ENCODE measurements at places on chromosomes 13 and 19.

GRCh38 chr19:17370026-17370587 is 7.0 kb downstream of the PLVAP start:
- no peak for DNase-seq

GRCh38 chr13:59111751-59112171 is 1052.0 kb downstream of the DIAPH3 start:
- DNase-seq, result no peak

DNA sequence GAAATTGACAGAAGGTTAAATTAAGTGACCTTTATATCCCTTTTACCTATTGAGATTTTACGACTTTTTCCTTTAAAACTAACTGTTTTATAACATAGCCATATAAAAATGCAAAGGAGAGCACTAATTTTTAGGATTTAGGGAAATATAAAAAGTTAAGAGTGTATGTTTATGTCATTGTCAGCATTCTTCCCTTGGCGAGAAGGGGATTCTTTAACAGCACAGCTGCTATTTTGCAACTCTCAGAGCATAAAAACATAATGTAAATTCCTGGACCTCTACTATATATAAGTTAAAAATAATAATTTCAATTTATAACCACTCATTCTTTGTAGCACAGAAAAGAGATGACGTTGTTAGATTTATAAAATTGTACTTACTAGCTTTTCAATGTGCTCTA is 363.2 kb downstream of the DACH1 start:
- DNase-seq, result no peak

- DNase-seq, result no peak
Observed at GRCh38 chr19:1416014-1416841, 8.8 kb downstream of the DAZAP1 start.

DNA sequence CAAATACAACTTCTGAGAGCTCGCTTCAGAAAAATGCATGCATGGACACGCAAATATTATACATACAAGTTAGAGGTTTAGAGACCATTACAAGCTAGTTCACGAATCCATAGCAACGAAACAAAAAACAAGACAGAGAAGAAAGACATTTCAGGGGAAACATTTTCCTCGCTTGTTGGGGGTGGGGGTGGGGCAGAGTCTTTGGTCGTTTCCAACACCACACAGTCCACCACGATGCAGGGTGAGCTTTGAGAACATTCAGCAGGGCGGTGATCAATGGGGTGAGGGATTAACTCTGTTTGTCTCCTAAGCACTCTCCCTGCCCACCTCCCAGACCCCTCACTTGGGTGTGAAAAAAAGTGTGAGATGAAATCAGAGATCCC is 651 bp downstream of the OXGR1 start:
- DNase-seq, result no peak

DNA sequence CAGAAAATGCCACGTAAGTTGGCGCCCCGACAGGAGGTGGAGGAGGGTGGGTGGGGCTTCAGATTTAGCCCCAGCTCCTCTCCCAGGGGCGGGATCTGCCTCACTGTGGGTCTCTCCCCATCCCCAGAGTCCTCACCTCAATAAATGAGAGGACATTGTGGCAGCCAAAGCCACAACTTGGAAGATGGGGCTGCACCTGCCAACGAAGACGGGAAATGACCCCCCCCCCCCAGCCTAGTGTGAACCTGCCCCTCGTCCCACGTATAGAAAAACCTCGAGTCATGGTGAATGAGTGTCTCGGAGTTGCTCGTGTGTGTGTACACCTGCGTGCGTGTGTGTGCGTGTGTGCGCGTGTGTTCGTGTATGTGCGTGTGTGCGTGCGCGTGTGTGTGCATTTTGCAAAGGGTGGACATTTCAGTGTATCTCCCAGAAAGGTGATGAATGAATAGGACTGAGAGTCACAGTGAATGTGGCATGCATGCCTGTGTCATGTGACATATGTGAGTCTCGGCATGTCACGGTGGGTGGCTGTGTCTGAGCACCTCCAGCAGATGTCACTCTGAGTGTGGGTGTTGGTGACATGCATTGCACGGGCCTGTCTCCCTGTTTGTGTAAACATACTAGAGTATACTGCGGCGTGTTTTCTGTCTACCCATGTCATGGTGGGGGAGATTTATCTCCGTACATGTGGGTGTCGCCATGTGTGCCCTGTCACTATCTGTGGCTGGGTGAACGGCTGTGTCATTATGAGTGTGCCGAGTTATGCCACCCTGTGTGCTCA is 1.5 kb upstream of the TRAPPC5 start:
- DNase-seq, result peak; percentile 80

GRCh38 chr19:18450931-18451836 is 13.3 kb upstream of the ISYNA1 start:
- peak; percentile 88 for DNase-seq

GRCh38 chr19:3494051-3494450 is 6.4 kb downstream of the DOHH start:
- peak; percentile 39 for DNase-seq

- no peak for DNase-seq
Observed at GRCh38 chr13:87923753-87924152, 252.6 kb downstream of the SLITRK5 start.

- DNase-seq, result no peak
Observed at GRCh38 chr13:20526664-20527063, 1.0 kb upstream of the CRYL1 start.

DNA sequence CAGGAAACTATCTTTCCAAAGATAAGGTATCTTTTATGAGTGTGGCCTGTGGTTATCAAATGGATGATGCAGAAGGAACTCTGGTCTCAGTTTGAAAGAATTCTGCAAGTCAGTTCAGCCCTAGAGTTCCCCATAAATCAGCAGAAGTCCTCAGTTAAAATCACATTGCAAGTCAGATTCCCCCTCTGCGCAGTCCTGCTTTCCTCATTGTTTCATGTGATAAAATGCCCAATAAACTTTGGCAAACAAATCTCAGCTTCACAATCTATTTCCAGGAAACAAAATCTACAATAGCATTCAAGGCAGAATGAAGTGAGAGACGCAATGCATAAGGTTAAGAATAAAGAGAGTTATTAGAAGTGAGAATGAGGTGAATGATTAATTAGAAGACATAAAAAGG is 216.3 kb upstream of the KLHL1 start:
- no peak for DNase-seq
